ENCODE measurements at places on chromosomes 3 and 15.

DNA sequence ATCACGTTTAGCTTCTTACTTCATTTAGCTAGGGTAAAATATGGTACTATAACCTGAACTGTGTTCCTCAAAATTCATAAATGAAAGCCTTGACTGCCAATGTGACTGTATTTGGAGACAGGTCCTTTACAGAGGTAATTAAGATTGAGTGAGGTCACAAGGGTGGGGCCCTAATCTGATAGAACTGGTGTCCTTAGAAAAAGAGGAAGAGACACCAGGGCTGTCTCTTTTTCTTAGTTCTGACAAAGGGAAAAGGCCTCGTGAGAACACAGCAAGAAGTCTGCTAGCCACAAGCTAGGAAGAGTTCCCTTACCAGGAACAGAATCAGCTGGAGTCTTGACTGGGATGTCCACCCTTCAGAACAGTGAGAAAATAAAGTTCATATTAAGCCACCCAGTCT lies 162.7 kb downstream of the GMNC start:
- DNase-seq, result no peak

DNA sequence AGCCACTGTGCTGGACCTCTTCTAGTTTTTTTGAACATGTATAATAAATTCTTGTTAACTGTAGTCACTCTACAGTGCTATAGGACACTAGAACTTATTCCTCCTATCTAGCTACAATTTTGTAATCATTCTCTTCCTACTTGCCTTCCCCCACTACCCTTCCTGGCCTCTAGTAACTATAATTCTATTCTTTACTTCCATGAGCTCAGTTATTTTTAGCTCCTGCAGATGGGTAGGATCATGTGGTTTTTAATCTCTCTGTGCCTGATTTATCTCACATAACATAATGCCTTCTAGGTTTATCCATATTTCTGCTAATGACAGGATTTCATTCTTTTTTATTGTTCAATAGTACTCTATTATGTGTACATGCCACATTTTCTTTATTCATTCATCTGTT lies 113.2 kb upstream of the FGF7 start:
- DNase-seq, result no peak

DNA sequence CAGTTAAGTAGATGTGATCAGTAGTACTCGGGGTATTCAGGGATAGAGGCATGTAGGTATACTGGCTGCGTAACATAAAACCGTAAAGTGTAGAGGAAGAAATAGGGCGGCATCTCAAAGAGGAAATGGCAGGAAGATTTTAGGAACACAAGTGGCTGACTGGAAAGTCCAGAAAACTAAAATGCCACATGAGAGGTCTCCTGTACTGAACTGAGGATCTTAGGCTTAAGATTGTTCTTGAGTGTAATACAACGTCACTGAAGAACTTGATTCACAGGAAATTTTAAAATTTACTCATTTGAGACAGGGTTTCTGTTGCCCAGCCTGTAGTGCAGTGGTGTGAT lies 2.3 kb upstream of the LMLN start:
- no peak for DNase-seq

DNA sequence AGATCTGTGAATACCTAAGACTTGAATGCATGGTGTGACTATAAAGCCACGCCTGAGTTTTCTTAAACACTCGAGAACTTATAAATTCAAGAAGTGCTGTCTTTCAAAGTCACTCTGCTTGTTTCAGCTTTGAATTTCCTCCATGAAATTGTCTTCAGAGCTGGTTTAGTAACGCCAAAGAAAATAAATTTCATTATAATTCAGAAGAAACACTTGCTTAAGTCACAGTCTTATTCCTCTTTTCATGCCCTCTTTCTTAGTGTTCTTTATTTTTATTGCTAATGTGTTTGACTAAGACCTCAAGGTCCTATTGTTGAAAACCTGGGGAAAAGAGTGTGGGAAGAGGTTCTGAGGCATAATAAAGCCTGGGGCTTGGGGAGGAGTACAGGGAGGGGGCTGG lies 3.3 kb upstream of the RCN2 start:
- no peak for DNase-seq

GRCh38 chr3:128590948-128591347 lies 59.7 kb downstream of the RPN1 start:
- no peak for DNase-seq

DNA sequence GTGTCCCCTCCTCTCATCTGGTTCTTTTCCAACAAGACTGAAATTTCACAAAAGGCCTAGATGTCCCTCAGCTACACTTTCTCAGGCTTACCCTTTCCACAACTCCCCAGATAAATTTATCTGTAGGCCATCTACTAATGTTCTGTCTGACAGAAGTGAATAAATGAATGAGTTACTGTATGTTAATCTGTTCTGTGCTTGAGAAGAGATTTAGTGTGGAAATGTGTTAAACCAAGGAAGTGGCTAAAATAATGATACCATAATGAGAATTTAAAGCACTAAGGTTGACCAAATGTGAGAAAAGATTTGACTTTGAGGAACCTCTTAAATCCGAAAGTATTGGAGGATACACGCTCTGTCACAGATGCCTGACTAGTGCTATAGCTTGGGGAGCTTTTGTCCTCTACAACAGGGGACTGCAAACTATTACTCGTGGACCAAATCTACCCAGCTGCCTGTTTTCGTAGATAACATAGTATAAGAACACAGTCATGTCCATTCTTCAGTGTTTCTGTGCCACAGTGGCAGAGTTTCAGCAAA lies 74.8 kb upstream of the P2RY1 start:
- no peak for DNase-seq

DNA sequence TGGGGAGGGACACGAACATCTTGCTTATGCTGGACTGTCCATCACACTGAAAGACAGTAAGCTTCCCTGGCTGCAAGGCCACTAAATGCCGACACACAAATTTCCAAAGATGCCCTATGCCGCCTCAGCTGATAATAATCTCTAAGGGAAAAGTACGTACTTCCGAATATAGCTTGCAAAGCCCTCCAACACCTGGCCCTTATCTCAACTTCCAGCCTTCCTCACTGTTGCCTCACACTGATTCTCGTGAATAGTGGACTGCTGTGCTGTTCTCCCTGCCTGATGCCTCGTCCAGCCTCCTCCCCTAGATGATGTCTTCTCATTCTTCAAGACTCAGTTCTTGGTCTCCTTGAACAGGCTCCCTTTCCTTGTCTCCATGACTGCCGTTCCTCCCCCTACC lies 72.3 kb downstream of the CD47 start:
- no peak for DNase-seq

DNA sequence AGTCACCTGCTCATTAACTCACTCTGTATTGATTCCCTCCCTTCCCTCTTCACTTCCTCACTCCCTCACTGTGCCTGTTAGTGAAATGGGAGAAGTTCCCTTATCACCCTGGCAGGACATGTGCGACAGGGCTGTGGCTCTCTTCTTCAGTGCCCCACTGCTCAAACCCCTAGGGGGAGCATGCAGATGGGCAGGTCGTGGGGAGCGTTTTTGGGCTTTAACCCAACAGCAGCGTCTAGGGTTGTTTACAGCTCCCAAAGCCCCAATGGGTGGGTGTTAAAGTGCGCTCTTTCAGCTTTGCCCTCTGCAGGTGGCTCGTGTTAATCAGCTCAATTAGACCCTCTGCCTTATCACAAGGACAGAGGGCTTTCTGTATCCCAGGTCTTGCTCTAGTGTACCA lies 447.8 kb upstream of the PROK2 start:
- DNase-seq, result no peak

GRCh38 chr15:47669221-47669620 lies 48.1 kb upstream of the SEMA6D start:
- no peak for DNase-seq

- no peak for DNase-seq
Observed at GRCh38 chr15:82048811-82049210, 3.0 kb upstream of the MEX3B start.

- DNase-seq, result no peak
Observed at GRCh38 chr3:119388577-119388976, 74.8 kb downstream of the TMEM39A start.

DNA sequence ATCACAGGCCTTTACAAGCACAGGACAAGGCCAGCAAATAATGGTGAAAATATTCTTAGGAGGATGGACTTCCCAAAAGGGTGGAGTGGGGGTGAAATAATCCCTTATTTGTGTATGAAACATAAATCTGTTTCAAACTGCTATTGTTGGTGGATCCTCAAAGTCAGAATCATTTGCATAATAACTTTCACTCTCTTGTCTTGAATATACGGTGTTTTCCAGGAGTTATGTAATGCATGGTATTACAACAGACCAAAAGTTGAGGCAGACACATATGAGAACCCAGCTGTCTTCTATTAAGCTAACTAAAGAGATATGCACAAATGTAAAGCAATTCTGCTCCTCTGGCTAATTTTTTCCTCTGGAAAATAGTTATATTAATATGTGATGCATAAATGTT lies 57.7 kb downstream of the PRTG start:
- DNase-seq, result no peak

- DNase-seq, result no peak
Observed at GRCh38 chr15:60682115-60682514, 203.2 kb upstream of the ICE2 start.

DNA sequence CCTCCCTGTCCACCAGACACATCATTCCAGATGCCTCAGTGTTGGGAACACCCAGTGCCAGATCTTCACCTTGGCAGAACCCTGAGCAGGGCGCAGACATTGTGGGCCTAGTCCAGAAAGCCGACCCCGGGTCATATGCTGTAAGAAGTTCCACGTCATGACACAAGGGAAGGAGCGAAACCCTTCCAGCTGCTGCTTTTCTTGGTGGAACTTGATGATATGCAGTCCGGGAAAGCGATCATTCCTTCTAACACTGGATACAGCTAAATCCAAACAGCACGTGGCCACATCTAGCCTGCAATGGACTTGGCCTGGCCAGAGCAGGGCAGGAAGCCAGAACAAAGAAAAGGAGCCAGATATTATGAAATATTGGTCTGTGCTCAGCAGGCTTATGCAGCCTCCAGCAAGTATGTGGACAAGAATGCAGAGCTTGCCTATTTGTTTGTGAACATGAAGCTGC lies 22.0 kb downstream of the GASK1A start:
- peak; percentile 79 for DNase-seq

DNA sequence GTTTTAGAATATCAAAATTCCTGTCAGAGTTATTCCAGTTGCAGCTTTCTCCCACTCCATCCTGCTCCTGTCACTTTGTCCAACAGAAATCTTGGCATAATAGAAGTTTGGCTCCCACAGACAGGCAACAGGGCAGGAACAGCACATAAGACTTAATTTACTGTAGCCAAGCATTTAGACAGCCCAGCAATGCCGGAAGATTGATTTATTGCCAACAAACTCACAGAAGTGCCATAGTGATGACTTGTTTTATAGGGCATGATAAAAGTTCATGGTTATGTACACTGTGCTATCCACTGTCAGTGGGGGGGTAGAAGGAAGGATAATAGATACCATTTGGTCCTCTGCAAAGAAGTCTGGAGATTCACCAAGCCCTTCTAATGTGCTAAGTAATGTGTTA lies 98.3 kb upstream of the CBLB start:
- no peak for DNase-seq

DNA sequence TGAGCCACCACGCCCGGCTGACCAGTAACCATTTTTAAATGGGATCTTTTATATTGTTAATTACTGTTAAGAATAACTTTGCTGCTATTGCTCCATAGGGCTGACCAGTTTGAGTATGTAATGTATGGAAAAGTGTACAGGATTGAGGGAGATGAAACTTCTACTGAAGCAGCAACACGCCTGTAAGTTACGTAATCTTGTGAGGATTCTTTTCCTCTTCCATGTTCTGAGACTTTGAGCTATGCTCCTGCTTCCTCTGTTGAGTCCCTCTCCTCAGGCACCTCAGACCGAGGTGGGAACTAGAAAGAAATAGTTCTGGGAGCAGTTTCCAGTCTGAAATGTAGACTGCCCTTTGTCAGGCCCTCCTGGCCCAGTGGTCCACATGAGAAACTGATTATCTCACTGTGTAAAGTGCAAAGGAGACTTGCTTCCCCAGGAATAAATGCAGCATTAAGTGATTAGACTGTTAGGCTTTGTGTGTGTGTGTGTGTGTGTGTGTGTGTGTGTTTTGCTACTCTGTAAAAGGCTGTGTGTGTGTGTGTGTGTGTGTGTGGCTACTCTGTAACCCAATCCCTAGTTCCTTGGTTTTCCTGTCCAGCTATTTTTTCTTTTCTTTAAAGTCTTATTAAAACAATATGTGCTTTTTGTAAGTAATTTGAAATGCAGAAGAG lies 5.2 kb downstream of the POLR2H start:
- DNase-seq, result no peak

- DNase-seq, result no peak
Observed at GRCh38 chr15:57611938-57612337, 20.2 kb downstream of the MYZAP start.

GRCh38 chr3:127038466-127038865 lies 55.6 kb downstream of the PLXNA1 start:
- DNase-seq, result no peak

- peak; percentile 23 for DNase-seq
Observed at GRCh38 chr3:98329392-98330124, 24.1 kb upstream of the OR5K4 start.

DNA sequence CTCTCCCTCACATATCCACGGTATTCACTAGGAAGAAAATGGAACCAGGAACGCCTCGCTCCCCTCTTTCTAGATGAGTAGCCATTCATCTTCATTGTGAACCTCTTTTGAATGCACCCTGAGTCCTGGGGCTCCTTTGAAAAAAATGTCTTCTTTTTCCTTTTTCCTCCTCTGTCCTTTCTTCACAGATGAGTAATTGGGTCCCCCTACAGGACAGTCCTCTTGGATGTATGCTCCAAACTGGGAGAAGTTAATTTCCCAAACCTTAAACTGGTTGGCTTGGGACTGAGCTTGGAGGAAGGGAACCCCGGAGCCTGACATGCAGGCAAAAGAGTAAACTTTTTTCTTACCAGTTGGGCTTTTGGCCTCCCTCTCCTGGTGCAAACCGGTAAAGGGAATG lies 108.8 kb downstream of the DPH6 start:
- no peak for DNase-seq

DNA sequence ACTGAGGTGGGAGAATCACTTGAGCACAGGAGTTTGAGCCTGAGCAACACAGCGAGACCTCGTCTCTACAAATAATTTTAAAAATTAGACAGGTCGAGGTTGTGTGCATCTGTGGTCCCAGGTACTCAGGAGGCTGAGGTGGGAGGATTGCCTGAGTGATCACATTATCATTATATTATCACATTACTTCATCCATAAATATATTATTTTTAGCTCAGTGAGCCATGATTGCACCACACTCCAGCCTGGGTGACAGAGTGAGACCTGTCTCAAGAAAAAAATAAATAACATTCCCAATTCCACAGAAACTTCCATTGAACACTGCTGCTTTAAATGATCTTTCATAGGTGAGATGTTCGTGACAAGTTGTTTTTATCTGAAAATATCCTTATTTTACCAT lies 21.8 kb downstream of the GABPB1 start:
- no peak for DNase-seq

DNA sequence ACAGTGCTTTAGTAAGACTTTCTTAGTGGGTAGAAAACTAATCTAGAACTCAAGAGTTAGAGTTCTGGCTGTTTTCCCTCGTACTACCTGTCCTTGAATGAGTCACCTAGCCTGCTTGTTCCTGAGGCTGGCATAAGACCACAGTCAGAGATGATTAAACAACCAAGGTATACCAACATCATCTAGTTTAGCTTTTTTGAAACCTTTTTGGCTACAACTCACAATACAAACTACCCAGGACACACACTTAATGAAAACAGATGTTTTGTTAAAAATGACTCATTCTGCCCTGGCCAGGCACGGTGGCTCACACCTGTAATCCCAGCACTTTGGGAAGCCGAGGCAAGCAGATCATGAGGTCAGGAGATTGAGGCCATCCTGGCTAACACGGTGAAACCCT lies 4.6 kb downstream of the MCCC1 start:
- no peak for DNase-seq
